Regular cardiac myocyte (primary cell): ENCODE measurements at places on chromosomes 6 and 20. TPM values are rescaled to one million over a fixed set of nuclear protein-coding genes. Genes with fewer than 3 reads are reported as not detected.

The GNAS-AS1 gene
- 0.58 and 1.1 TPM in 2 replicates for total RNA-seq

The RSPH9 gene
- total RNA-seq: 0.58 and 0.85 TPM in 2 replicates

The TUBB2B gene
- total RNA-seq: 0.85 and 6.9 TPM in 2 replicates

The OR2H2 gene
- not detected in 2 replicates for total RNA-seq

The DEFB119 gene
- not detected in 2 replicates for total RNA-seq

The VARS2 gene
- total RNA-seq: 14.4 and 16.5 TPM in 2 replicates

The NNAT gene
- total RNA-seq: 0.19 TPM in 1 of 2 replicates, not detected in the other

The ZC2HC1B gene
- total RNA-seq: not detected in 2 replicates

The MYCT1 gene
- 19.7 and 22.2 TPM in 2 replicates for total RNA-seq
